ENCODE measurements at places on chromosomes 5 and 9.

- peak; percentile 11 for DNase-seq
Measured at GRCh38 chr9:107465467-107466451, 23.8 kb downstream of the KLF4 start.

GRCh38 chr5:137078171-137078665, 420.9 kb downstream of the SPOCK1 start:
- no peak for DNase-seq

DNA sequence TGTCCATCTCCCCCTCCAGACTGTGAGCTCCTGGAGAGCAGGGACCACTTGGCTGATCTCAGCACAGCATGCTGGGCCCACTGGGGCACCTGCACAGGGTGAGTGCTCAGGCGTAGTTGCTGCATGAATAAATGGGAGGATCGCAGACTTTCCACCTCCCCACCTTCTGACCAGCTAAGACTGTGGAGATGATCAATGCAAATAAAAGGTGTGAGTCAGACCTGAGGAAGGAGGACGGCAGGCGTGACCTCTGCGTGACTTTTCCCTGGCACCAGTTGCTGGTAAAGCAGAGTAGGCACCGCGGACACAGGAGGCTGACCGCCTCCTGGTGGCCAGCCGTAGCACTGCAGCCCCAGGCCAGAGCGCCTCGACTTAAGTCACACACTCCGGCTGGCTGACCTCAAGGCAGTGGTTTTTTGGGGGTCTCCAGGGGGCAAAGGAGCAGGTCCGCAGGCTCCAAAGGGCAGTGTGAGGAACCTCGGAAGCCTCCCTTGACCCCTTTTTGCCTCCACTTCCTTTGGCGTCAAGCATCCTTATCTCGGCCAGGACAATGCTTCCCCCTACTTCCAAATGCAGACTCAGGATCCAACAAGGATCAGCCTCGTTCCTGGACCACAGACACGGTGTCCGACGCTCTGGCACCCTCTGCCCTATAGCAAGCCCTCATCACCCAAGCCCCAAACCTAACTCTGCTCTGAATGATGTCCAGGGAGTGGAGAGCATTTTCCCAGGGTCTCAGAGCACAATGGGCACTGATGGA, 12.7 kb upstream of the TDRD7 start:
- peak; percentile 64 for DNase-seq

DNA sequence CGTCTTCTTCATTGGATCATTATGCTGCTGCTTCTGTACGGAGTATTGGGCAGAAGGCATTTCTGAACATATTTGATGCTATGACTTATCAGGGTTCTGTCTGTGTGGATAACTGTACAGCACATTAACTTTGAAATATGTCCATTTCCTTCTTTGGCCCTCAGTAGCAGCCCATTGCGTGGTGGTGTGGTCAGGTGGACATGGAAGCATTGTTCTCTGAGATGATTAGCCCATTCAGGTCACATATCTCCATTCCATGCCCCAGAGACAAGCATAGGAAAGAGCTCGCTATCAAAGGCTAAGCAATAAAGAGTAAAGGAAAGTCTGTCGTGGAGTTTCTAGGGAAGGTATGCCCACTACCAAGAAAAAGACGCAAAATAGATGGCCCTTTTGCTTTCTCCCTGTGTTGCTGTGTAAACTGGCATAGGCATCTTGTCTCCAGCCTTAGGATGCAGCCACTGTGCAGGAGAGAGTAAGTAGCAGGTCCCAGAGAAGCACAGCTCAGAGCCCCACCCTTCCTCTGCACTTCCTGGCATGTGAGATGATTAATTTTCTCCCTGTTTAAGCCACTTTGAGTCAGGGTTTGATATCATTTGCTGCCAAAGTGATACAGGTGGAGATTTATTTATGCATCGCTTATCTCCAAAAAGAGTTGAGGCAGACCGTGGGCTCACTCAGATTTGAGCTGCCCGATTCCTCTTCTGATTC, 221.9 kb downstream of the PDZD2 start:
- DNase-seq: no peak

DNA sequence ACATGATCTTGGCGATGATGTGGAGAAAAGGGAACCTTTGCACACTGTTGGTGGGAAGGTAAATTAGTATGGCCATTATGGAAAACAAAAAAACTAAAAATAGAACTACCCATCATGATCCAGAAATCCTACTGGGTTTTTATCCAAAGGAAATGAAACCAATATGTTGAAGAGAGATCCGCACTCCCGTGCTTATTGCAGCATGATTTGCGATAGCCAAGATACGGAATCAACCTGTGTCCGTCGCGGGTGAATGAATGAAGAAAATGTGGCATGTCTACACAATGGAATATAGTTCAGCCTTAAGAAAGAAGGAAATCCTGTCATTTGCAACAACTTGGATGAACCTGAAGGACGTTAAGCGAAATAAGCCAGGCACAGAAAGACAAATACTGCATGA, 84.5 kb downstream of the TTLL11 start:
- no peak for DNase-seq

DNA sequence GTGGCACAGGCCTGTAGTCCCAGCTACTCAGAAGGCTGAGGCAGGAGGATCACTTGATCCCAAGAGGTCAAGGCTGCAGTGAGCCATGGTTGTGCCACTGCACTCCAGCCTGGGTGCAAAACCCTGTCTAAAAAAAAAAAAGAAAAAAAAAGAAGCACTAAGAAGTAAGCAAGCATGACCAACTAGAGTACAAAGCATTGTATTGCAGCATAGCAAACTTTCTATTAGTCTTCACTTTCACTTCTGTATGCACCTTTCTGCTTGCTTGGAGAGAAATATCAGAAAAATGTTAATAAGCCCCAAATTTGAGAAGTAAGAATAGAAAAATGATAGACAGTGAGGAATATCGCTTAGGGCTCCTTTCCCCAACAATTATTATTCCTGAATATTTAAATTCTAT, 497.7 kb upstream of the WWC1 start:
- DNase-seq: no peak

DNA sequence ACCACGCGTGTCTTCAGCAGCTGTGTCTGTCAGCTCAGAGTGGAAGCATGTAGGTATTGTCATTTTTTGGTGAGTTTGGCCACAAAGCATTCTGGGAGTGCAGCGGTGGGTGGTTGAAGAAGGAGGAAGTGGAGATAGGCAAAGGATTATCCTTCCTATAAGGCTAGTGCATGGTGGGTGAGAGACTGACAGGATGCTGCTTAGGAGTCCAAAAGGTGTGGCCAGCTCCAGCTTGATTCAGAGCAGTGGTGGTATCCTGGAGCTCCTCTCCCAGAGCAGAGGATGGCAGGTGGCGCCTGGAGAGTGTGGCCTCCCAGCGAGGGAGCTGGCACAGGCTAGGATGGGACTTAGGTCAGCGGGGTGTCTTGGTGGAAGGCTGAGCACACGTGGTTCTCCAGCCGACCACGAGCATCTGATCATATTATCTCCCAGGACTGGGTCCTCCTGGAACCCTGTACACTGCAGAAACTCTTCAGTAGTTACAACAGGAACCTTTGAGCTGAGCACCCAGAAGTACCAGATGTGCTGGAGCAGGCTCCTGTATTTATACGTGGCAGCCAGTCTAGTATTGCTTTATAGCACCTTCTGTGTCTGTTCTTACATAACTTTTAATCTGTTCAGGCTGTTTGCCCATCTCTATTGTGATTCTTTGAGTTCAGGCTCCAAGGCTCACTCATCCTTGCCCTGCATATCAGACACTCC, 29.6 kb downstream of the MAML1 start:
- no peak for DNase-seq

GRCh38 chr5:109748546-109748945, 58.8 kb downstream of the MAN2A1 start:
- DNase-seq: no peak

- DNase-seq: no peak
Measured at GRCh38 chr9:92499701-92500100, 17.4 kb upstream of the ASPN start.

DNA sequence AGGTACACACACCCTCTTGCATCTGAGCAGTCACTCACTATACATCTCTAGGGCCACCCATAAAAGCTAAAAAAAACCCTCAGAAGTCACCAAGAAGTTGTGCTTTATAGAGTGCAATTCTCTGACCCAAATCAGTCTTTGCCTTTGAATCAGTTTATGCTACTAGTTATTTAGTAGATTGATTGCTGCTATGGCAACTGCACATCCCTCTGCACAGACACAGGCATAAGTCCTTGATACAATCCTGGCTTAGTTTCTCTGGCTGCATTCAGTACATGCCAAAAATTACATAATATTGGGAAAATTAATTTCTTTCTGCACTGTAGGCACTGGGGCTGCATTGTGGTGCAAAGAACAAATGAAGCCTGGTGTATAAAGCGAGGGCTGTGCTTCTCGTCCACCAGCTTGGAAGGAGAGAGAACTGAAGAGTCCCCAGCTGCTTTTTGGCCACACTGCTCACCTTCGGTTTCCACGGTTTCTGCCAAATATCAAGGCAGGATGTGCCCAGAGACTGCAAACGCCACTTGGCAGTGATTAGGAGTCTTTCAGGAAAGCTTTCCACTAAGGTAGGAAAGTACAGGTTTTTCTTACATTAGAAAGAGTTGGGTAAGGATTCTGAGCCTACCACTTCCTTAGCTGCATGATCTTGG, 258.4 kb downstream of the ELAVL2 start:
- DNase-seq: no peak

DNA sequence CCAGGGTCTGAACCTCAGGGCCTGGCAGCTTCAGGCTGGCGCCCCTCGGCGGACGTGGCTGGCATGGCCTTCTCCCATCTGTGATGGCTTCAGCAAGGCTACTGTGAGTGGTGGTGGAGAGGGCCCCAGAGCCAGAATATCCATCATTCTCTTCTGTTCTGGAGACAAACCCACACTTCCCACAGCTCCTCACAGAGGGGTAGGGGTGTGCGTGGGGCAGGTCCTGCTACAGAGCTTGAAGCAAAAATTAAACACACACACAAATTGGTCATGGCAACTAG, 9.6 kb downstream of the GPX3 start:
- no peak for DNase-seq

GRCh38 chr5:115415143-115415491, 118.7 kb upstream of the CCDC112 start:
- DNase-seq: no peak

- DNase-seq: no peak
Measured at GRCh38 chr5:107217721-107218130, 453.0 kb downstream of the EFNA5 start.

DNA sequence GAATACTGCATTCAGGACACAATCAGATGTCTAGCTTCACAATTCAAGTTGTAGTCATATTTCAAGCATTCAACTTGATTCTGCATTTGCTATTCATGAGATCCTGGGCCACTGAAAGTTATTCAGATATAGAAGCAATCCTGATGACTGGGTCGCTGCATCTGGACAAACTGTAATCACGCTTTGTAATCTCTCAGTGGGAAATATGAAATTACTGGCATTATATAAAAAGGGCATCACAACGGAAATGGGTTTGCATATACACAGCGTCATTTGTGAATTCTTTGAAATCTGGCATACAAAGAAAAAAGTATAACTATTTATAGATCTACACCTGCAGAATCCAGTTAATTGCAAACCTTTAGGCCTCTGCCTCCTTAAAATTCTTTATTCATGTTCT, 102.2 kb downstream of the PARP8 start:
- DNase-seq: no peak

DNA sequence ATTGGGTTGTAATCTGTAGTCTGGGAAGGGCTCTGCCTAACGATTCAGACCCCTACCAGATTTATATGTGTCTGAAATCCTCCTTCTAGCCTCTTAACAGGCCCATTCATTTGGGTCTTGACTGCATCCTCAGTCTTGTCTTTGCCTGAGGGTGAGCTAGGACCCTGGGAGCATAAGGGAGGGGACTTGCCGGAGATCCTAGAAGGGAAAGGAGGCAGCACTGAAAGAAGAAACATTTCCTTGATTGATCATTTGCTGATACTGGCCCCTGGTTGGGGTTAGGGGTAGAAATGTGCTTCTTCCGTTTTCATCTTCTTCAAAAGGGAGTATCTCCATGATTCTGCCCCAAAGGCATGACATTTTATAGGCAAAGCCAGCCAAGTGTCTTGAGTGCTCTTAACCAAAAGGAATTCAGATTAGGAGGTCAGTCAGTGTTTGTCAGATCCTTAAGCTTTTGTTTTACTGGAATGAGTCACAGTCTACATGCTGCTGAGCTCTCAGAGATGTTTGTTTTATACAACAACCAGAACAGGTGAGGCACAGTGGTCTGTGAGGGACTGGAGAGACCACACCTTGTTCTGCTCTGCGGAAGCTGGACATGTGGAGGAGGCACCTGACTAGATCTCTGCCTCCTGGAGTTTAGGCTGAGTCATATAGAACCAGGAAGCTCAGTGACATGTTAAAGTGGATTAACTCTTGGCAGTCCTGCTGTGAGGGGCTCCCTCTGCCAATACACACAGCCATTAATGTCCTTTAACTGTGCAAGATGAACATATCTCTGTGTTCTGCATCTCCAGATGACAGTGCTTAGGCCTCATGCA, 37.7 kb downstream of the PCDHAC2 start:
- no peak for DNase-seq

DNA sequence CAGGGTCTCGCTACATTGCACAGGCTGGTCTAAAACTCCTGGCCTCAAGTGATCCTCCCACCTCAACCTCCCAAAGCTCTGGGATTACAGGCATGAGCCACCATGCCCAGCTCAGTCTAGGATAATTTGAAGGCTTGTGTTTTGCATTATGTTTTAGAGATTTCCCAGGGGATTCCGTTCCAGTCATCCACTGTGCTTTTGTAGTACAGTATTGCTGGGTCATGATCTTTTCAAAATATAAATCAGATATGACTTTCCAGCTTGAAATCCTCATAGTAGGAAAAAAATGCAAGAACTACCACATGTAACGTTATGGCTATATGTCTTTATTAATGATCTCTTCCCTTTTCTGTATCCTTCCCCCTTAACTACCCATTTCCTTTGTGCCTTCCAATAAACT, 338.1 kb downstream of the PRELID2 start:
- DNase-seq: no peak

- no peak for DNase-seq
Measured at GRCh38 chr5:173688703-173689102, 72.3 kb upstream of the BOD1 start.

DNA sequence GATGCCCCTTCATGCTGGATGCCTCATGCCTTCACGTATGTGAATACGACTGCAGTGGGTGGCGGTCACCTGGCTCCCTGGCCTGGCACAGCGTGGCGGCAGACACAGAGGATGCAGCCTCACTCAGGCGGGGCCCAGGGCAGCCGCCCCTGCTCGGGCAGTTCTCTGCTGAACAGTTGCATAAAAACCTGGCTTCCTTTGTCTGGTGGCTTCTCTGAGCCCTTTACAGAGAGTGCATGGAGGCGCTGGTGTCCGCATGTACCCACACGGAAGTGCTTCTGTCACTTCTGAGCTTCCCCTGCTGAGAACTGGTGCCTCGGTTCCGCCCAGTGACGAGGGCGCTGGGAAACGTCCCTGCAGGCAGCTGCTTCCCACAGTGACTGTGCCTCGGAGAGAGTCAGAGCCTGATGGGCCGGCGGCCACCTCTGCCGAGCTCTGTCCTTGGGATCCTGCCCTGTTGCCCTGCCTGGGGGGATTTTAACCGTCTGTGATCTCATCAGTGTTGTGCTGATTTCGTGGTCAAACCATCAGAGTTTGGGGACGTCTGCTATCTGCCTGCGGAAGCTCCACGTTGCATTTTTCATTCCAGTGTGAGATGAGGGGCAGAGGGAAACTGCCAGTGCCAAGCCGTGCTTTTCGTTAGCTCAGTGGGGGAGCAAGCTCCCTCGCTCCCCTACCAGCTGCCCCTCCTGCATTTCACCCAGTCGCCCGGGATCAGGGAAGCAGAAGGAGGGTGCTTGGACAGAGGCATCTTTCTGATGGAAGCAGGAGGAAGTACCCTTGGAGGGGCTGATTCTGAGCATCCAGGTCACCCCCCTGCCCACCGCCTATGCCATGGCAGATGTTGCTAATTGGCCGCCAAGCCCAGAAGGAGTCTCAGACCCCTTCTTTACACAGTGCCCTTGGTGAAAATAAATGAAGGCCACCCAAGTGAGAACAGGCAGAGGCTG, 153.0 kb upstream of the COL5A1 start:
- no peak for DNase-seq
